ENCODE measurements at places on chromosomes 1 and 21.
A peak's percentile ranks its signal among the peaks of the same experiment; 100 is the strongest.

GRCh38 chr1:24555591-24556413, at the start of gene NCMAP:
NCMAP (plus strand) TSS chr1:24556087; CDS start chr1:24595431, 39,344 bp downstream.
- peak; percentile 12 for DNase-seq

DNA sequence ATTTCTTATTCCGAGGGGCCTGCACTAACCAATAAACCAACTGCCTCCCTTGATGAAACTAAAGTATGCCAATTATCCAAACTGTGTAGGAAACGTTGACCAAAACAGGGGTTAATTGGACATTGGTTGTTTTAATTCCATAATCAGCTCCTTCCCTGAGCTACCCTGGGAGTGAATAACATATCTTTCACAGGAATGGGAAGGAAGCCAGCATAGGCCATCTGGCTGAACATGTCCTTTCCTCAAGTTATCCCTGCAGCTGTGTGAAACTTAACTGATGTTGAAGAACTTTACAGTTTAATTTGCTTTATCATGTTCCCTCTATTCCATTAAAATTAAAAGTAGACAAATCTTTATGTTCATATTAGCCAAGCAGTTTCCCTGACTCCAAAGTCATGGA, 75.4 kb downstream of the NRIP1 start:
- no peak for DNase-seq

DNA sequence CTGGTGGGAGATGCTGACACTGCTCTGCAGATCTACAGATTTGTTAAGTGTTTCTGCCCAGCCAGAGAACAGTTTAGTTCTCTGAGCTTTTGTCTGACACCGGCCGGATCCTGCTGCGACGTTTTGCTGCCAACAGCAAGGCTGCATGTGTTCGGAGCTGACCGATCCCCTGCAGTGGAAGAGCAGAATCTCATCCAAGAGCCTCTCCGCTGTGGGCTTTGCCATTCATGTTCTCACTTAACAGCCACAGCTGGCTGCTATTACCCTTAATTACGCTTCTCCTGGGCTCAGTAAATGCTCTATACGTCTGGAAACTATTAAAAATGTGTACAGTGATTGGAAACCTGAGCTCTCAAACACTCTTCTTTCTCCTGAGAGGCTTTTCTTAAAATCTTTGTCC, 105.3 kb downstream of the BCAR3 start:
- no peak for DNase-seq

DNA sequence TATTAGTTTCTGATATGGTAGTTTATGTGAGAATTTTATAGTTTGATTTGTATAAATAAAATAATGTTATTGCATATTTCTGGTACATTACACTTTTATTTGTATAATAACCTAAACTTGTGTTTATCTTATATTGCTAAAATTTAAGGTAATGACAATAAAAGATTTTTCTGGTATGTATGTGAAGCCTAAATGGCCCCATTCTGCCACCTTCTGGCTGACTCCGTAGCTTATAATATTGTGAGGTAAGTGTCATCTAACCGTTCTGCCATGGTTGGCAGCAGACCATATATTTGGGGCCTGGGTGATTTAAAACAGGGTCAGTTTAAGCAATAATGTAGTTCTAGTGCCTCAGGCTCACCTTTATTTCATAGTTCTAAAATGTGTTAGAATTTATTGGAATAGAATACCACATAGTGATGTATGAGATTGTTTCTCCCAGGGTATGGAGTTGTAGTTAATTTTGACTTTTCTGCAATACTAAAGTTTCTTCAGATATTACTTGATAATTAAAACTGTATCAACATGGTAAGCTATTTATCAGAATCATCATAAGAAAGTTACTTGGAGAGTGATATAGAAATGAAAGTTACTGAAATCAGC, 21.2 kb upstream of the PRKACB start:
- peak; percentile 21 for DNase-seq

GRCh38 chr1:51897699-51898031, 19.1 kb upstream of the NRDC start:
- DNase-seq, result no peak

- DNase-seq, result no peak
Measured at GRCh38 chr1:230349020-230349393, 77.1 kb downstream of the PGBD5 start.

- DNase-seq, result no peak
Measured at GRCh38 chr1:245091818-245092637, 62.8 kb upstream of the KIF26B start.

DNA sequence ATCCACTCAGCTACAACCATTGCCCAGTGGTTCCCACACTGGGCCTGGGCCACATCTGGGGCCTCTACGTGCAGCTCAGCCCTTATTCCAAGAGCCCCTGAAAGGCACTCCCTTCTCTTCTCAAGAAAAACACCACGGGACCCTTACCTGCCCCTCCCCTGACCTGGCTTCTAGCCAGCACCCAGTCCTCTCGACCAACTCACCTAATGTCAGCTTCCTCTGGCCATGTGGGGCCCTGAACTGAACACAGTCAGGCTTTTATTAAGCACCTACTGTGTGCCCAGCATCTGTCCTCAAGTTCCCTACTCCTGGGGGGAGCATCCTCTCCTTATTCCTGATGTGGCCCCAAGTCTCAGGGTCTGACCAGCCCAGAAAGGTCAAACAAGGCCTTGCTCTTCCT, 208.4 kb downstream of the MATN1 start:
- DNase-seq, result no peak

DNA sequence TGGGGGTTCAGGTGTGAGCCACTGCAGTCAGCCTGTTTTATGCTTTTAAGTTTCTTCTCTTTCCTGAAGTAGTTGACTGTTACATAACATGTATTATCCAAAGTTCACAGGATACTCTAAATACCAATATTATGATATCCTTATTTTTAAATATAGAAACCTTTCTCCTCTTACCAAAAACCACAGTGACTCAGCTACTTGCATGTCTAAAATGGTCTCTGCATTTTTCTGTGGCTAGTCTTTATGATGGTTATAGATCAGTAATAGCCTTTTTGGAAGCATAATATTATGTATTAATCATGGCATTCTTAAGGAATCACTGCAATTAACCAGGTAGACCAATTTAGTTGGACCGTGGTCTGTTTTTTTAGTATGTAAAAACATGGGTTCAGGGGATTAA, 210.8 kb upstream of the CACYBP start:
- no peak for DNase-seq

DNA sequence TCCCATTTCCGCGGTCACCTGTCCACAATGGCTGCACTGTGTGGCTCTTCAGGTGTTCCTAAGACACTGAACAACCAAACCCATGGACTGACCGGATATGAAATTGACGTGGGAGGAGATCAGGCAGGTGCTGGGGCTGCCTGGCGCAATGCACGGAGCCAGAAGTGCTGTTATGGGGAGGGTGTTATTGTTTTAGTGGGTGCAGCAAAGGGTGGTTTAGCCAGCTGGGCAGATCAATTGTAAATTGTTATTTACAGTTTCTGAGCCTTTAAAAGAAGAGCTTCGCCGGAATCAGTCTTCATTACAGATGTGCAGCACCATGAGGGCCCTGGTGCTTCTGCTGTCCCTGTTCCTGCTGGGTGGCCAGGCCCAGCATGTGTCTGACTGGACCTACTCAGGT, at the start of gene CA6:
Gene CA6, plus strand, starts transcription at position 301 of the 400 bp plus-strand sequence. Its CDS starts 19 bp downstream, at position 320.
- no peak for DNase-seq

GRCh38 chr1:231326248-231326647, 11.4 kb downstream of the EXOC8 start:
- DNase-seq, result no peak

DNA sequence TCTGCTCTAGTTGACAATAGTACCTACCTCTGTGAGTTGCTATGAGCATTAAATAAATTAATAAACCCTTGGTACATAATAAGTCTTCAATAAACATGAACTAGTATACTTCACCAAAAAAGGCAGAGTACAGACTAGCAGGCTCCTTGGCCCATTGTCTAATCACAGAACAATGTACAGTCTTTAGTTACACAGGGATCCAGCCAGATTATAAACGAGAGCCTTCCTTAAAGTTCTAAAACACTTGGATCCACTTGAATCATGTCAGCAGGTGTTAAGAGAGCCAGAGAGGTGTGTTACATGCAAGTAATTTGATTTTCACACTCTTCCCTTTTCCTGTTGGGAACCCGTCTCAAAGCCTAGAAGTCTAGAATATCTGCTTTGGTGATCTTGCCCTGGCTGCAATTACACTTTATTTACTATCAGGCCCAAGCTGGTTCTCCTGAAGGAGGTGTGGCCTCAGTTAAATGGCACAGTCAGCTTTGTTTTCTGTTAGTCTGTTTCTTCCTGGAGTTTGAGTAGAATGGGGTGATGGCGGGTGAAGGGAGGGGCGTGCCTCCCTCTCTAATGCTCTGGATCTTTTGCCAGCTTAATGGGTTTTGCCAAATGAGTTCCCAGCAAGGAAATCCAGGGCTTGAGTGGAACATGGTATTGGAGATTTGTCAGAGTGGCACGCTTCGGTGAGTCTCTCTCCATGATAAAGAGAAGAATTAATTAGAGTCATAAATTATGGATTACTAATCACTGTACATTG, 570.9 kb upstream of the CAMK1G start:
- DNase-seq, result no peak

DNA sequence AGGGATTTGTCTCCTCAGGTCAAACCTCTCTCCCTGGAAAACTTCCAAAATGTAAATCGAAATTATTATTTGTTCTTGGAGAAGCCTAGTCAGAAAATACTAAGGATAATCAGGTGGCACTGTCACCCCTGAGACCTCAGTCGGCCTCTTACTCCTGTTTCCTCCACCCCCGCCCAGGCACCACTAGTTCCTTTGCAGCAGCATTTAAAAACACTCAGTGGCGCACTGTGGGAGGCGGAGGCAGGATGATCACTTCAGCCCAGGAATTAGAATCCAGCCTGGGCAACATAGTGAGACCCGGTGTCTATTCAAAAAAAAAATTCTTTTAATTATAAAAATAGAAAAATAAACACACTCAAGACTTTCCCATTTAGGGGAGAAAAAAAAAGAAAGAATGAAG, 18.0 kb upstream of the IFNAR2 start:
- DNase-seq, result no peak

GRCh38 chr1:209305221-209305954, 278.1 kb upstream of the CAMK1G start:
- DNase-seq, result no peak

GRCh38 chr21:44785620-44786335, 15.8 kb downstream of the UBE2G2 start:
- DNase-seq, result no peak

DNA sequence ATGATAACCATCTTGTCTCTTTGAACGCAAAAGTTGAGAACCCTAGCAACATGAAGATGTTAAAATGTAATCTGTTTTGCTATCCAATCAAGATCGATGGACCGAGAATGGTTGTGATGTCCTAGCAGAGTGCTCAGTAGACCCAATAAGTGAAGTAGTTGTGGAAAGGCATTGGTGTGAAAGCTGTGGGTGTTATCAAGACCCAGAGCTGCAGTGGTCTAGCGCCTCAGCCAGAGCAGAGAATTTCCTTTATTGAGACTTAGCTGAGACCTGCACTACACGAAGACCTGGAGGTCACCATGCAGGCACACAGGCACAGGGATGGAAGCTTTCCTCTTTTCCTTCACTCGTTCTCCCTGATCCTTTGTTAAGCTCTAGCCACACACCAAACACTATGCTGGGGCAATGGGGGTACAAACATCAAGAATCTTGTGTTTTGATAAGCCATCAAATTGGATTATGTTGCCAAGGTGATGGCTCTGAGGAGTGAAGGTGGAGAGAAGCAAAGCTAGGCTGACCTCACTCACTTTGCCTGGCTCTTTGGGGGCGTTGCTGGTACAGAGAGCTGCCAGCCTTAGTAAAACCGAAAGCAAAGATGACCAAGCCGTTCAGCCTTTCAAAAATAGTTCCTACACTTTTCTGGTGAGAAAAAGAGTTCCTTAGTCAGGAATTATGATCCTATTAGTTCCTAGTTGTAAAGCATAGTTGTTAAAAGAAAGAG, 24.1 kb downstream of the METTL13 start:
- no peak for DNase-seq

GRCh38 chr1:73136975-73137374, 854.6 kb upstream of the NEGR1 start:
- no peak for DNase-seq

GRCh38 chr1:223133306-223133823, 9.7 kb downstream of the TLR5 start:
- DNase-seq, result no peak

GRCh38 chr1:24503870-24504523, 1.4 kb downstream of the RCAN3 start:
- no peak for DNase-seq

DNA sequence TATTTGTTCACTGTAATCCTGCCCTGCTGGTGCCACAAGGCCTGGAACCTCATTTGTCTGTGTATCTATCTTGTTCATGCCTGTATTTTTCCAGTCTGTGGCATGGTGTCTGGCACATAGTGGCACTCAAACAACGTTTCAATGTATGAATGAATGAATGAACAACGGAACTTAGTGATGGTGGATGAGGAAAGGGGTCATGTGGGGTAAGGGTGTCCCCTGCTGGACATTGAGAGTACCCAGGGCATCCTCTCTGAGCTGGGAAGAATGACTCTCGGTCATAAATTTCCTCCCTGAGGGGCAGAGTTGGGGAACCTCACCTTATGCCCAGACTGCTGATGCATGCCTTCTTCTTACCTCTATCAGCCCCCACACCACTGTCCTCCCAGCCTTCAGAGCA, 18.9 kb upstream of the ZNF683 start:
- no peak for DNase-seq

- DNase-seq, result no peak
Measured at GRCh38 chr1:202756391-202756790, 46.1 kb upstream of the SYT2 start.

- no peak for DNase-seq
Measured at GRCh38 chr1:210294999-210295745, 33.5 kb upstream of the HHAT start.

DNA sequence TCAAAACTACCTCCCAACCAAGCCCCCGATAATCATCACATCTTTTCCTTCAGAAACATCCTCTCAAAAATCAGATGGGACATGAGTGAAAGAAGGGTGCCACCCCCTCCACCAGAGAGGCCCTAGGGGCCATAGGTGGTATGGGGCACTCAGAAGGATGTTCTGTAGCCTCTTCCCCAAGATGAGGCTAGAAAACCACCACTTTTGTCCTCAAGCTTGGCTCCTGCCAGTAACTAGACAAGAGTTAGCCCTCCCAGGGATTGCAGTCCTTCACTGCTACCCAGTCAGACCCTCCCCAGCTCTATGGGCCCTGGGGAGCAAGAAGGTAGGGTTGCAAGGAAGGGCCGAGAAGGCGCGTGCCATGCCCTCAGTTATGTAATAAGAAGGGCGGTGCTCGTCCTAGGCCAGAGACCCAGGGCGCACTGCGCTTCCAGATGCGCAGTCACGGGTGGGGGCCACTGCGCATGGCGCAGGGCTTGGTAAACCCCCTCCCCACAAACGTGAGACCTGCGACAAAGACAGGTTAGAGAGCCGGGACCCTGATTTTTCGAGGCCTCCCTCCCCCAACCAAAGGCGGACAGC, 69.7 kb downstream of the CD46 start:
- no peak for DNase-seq

- no peak for DNase-seq
Measured at GRCh38 chr1:162040657-162041056, 17.0 kb upstream of the OLFML2B start.

All from activated CD4-positive, CD25-positive, alpha-beta regulatory T cell (primary cell).